Left kidney (tissue), 8 donors: ENCODE measurements at places on chromosomes 16 and 17. TPM values are rescaled to one million over a fixed set of nuclear protein-coding genes. Genes with fewer than 3 reads are reported as not detected.

The KCNJ12 gene
- polyA plus RNA-seq, result 4.5 TPM

The CD300LB gene
- polyA plus RNA-seq, result 0.15 TPM

- peak; percentile 85 for DNase-seq
Observed at GRCh38 chr17:27455914-27456680, at the start of gene KSR1. TSS of gene KSR1 (plus strand) at chr17:27456448. CDS start at chr17:27456644, 196 bp downstream.

GRCh38 chr17:13917634-13918033, 151.7 kb upstream of the COX10 start:
- DNase-seq, result no peak

DNA sequence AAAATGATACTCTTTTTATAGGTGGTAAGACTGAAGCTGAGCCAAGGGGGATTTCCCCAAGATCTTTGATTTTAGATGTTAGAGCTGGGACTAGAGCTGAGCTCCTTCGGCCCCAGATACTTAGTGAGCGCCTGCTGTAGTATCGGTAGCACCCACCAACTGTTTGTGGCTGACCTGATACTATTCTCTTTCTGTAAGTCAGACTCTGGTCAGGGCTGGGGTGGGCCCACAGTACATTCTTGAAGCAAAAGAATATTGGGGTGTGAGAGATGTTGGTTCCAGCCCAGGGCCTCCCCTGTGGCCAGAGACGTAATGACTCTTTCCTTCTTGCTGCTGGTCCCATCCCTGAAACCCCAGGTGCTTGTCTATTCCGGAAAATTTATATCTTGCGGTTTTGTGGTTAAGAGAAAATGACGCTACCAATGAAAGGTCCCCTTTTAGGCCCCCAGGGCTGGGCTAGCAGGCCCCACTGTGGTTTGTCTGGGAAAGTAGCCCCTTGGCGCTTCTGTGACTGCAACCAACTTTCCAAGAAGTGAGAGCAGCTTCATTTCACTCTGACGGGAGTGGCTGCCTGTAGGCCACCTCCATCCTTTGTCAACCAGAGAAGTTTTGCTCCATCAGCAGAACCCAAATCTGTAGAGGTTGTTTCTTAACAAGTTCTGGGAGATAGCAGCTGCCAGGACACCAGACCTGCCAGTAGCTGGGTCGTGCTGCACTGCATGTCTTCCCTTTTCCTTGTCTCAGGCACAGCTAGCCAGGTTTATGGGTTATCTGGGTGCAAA, 86.4 kb upstream of the LGALS9 start:
- DNase-seq, result no peak

DNA sequence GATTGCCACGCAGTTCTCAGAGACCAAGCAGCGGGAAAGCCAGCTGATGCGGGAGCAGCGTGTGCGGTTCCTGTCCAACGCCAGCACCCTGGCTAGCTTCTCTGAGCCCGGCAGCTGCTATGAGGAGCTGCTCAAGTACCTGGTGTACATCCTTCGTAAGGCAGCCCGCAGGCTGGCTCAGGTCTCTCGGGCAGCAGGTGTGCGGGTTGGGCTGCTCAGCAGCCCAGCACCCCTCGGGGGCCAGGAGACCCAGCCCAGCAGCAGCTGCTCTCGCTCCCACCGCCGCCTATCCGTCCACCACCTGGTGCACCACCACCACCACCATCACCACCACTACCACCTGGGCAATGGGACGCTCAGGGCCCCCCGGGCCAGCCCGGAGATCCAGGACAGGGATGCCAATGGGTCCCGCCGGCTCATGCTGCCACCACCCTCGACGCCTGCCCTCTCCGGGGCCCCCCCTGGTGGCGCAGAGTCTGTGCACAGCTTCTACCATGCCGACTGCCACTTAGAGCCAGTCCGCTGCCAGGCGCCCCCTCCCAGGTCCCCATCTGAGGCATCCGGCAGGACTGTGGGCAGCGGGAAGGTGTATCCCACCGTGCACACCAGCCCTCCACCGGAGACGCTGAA, 15.2 kb downstream of the CACNA1G start:
- DNase-seq, result no peak
